ENCODE measurements at places on chromosomes 6 and 20. TPM values are rescaled to one million over a fixed set of nuclear protein-coding genes. Genes with fewer than 3 reads are reported as not detected.

WFDC5 gene
- 1.4 TPM for total RNA-seq

ZC3H12D gene
- total RNA-seq: 170 TPM

CLPSL2 gene
- total RNA-seq: not detected

PNISR gene
- 183 TPM for total RNA-seq

PRDM13 gene
- total RNA-seq: not detected

ZBTB12 gene
- 0.88 TPM for total RNA-seq

BAG2 gene
- total RNA-seq: 5.5 TPM

CCN2 gene
- not detected for total RNA-seq

SESN1 gene
- 16.2 TPM for total RNA-seq

DYNLRB1 gene
- 75.9 TPM for total RNA-seq

TAF11 gene
- 29.1 TPM for total RNA-seq

SLC22A2 gene
- not detected for total RNA-seq

DOK5 gene
- 1.2 TPM for total RNA-seq

MYT1 gene
- 0.12 TPM for total RNA-seq

GRCh38 chr20:20604357-20604756, 108.1 kb downstream of the RALGAPA2 start:
- no peak for DNase-seq

DNA sequence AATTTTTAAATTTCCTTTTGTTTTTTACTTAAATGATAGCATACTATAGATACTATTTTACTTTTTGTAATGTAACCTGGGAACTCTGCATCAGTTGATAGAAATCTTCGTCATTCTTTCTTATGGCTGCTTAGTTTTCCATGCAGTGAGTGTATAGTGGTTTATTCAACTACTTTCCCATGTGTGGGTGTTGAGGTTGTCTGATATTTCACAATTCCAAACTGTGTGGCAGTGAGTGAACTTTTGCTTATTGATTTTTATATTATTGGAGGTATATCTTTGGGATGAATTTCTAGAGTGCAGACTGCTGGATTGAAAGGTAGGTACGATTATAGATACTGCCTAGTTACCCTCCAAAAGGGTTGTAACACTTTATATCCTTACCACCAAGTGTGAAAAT, 136.5 kb downstream of the CDKAL1 start:
- DNase-seq: no peak

GRCh38 chr20:50510706-50511542, 741 bp downstream of the PTPN1 start:
- DNase-seq: no peak

GRCh38 chr20:45157962-45158361, 16.7 kb upstream of the PI3 start:
- no peak for DNase-seq

DNA sequence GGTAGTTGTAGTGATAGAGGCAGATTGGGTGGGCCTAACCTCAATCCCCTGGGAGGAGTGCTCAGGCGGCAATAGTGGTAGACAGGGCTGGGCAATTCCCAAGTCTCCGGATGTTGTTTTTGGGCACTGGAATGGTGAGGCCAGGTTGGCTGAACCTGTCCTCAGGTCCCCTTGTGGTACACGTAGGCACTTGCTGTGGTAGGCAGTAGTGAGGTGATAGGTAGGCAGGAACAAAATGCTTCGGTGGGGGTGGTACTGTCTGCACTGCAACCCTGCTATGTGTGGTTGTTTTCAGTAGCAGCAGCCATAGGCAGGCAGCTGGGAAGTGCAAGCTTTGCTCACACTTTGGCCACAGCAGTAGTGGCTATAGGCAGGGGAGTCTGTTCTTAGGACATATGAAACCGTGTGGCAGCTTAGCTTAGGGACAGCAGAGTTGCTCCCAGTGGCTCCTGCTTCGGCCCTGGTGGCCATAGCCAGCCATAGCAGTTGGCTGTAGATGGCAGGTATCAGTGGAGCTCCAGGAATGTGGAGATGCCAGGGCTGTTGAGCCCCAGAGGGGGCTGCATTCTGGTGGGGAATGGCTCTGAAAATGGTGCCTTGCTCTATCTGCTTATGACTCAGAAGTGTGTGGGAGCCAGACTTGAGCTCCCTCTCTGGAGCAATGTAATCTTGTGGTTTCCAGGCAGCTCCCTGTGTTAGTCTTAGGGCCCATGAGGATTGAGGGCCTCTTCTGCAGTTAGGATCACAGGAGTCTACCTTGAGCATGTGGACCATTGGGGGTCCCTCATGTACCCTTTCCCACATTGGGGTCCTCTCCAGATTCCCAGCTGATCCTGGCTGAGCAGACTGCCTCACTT, 241.8 kb upstream of the BMP2 start:
- DNase-seq: no peak

DNA sequence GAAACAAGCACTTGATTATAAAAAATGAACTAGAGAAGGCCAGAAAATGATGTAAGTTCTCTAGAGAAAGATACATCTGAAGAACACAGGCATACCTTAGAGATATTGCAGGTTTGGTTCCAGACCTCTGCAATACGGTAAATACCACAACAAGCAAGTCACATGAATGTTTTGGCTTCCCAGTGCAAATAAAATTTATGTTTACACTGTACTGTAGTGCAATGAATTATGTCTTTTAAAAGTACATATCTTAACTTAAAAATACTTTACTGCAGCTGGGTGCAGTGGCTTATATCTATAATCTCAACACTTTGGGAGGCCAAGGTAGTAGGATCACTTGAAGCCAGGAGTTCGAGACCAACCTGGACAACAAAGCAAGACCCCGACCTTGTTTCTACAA, 10.9 kb upstream of the KIAA1586 start:
- DNase-seq: no peak

DNA sequence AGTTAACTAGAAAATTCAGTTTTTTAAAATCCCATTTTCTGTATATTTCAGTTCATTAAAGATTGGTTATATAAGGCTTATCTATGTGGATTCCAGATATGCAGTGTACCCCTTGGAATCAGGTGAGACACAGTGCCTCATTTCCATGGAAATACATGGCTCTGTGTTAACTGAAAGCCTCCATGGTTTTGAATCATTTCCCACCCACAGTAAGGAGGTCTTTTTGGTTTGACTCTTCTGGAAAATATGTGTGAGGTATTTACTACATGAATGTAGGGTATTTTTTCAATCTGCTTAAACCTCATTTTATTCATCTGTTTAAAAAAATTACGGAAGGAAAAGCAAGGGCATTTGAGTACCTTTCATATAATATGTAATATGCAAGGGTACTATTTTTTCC, 25.5 kb downstream of the RNF144B start:
- DNase-seq: no peak

GRCh38 chr6:155324172-155324571, 9.9 kb upstream of the TFB1M start:
- no peak for DNase-seq

DNA sequence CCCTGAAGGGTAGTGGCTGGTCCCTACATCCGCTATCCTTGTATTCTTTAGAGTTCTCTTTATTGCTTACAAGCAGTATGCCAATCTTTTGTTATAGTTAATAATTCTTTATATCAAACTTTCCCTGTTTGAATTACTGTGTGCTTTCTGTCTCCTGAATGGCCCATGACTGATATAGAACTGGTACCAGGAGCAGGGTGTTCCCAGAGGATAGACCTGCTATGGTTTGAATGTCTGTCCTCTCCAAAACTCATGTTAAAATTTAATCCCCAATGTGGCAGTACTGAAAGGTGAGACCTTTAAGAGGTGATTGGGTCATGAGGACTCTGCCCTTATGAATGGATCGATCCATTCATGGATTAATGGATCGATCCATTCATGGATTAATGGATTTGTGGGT, 26.0 kb downstream of the CD164 start:
- no peak for DNase-seq

GRCh38 chr20:9136114-9136513, 67.2 kb downstream of the PLCB4 start:
- DNase-seq: no peak

DNA sequence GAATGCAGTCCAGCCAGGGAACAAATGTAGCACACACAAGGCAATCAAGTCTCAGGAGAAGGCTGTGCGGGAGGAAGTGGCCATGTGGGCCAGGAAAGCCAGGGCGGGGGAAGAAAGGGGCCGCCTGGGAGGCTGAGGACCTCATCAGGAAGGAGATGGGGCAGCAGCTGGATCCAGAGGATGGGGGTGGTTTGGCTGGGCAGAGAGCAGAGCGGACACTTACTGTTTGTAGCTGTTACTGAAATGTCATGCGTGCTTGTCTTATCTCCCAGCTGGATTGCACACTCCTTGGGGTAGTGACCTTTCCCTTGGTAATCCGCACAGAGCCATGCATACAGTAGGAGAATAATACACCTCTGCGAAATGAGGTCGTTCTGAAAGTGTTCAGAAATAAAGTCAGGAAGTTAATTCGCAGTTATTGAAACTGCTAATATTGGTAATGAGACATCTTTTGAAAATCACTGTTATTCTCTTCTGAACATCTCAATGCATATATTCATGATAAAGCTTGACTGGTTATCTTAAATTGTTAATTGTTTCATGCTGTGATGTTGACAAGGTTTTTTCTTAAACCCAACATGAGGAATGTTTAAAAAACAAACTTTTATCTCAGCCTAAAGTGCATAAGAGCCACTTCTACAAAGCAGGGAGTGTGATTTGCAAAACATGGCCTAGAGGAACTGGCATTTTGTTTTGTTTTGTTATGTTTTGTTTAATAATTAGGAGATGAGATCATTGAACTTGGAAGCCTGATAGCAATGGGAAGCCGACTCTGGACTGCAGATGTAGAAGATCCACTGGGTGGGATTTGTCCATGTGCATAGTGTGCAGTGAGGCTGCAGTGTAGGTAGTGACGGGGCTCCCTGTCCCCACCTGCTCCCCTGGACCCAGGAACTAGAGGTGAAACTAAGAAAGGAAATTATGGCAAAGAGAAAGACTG, 18.0 kb upstream of the MAP3K4 start:
- DNase-seq: no peak

GRCh38 chr6:1619098-1619672, 9.5 kb downstream of the FOXC1 start:
- no peak for DNase-seq

DNA sequence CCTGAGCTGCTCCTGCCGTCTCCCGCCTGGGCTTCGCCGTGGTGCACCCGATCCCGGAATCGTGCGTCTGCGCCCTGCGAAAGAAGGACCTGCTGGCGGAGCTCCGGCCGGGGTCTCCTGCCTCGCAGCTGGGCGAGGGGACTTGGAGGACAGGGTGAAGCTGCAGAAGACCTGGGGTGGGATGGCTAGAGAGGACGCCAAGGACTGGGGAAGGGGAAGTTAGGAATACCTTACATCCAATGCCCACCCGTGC, 150.2 kb downstream of the PRL start:
- peak; percentile 2 for DNase-seq

- no peak for DNase-seq
Observed at GRCh38 chr6:9492790-9493189, 922.1 kb downstream of the TFAP2A start.

DNA sequence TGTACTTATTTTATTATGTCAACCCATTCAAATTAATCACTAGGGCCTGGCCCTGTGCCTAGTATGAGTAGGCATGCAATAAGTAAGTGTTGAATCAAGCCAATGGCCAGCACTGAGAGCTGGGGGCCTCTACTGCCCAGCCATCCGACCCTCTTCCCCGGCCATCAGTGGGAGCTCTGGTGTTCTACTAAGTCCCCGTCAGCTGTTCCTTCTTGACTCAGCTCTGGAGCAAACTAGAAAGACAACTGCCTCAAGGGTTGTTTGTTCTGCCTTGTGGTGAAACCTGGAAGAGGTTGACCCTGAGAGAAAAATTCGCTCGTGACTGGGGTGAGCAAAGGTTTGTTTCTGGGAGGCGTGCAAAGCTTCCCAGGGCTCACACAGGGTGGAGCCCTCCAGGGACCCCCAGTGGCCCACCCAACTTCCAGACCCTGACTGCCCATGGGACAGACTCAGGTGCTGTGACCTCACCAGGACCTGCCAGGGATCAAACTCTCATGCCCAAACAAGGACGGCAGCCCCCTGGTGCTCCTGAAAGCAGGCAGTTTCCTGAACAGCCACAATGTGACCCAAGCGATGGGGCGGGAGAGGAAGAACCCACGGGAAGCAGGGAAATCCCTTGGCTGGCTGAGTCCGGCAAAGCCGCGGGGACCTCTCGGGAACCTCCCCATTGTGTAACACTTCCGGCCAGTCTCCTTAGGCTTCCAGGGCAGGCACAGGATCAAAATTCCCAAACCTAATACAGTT, 50.4 kb downstream of the BANF2 start:
- DNase-seq: no peak

GRCh38 chr20:6142348-6142993, 19.6 kb upstream of the FERMT1 start:
- peak; percentile 40 for DNase-seq

DNA sequence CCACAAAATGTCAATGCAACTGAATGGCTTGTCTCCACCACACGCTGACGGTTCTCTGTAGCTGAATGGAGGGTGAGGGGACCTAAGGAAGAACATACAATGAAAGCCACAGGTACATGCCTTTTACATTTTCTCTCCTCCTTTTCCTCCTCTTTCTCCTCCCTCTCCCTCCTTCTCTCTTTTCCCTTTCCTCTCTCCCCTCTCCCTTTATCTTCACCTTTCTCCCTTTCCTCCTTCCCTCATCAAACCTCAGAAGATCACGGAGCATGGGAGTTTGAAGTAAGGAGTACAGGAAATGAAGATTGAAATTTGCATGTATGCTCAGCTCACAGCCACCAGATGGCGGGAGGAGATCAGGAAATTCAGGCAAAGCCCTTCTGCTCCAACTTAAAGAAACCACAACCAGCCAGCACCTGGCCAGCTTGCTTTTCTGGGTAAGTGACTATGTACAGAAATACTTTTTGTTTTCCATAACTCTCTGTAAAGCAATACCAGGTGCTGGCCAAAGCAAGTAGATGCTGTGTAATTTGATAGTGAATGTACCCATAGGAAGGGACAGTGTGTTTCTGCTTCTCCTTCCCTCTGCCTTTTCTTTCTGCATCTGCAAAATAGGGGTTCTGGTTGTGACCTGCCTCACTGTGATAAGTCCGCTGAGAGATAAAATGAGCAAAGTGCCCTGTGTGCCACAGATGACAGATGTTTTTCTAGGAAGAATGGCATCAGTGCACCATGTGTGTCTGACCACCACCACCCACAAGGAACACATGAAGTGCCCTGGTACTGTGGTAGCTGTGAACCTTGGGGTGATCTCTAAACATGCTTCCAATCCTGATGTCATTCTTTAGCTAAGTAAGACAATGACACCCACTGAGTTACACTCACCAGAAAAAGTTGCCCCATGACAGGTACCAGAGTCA, 18.6 kb upstream of the FOXO3 start:
- DNase-seq: peak; percentile 69

GRCh38 chr20:37907330-37907676, 4.4 kb downstream of the VSTM2L start:
- DNase-seq: no peak

- peak; percentile 3 for DNase-seq
Observed at GRCh38 chr6:47698342-47698787, at the start of gene ADGRF4. ADGRF4 (plus strand) TSS chr6:47698580; CDS start chr6:47707246, 8,666 bp downstream.

GRCh38 chr6:169536446-169537170, 165.2 kb downstream of the WDR27 start:
- no peak for DNase-seq

GRCh38 chr6:104540743-104541142, 319.0 kb downstream of the HACE1 start:
- no peak for DNase-seq
